Activated T-helper 2 cell treated with anti-CD3 and anti-CD28 coated beads, Interferon-gamma antibody, Interleukin-2, Interleukin-4, amounts not matched to agents 10 μg/mL and 5 μg/mL and 100 μg/mL, durations not matched to agents 14 hours and 24 hours and 36 hours (primary cell): ENCODE measurements at places on chromosomes 2 and 18. TPM values are rescaled to one million over a fixed set of nuclear protein-coding genes. Genes with fewer than 3 reads are reported as not detected.

- DNase-seq = no peak
These were observed 81.4 kb upstream of the ID2 start for GRCh38 chr2:8600456-8600855.

DNA sequence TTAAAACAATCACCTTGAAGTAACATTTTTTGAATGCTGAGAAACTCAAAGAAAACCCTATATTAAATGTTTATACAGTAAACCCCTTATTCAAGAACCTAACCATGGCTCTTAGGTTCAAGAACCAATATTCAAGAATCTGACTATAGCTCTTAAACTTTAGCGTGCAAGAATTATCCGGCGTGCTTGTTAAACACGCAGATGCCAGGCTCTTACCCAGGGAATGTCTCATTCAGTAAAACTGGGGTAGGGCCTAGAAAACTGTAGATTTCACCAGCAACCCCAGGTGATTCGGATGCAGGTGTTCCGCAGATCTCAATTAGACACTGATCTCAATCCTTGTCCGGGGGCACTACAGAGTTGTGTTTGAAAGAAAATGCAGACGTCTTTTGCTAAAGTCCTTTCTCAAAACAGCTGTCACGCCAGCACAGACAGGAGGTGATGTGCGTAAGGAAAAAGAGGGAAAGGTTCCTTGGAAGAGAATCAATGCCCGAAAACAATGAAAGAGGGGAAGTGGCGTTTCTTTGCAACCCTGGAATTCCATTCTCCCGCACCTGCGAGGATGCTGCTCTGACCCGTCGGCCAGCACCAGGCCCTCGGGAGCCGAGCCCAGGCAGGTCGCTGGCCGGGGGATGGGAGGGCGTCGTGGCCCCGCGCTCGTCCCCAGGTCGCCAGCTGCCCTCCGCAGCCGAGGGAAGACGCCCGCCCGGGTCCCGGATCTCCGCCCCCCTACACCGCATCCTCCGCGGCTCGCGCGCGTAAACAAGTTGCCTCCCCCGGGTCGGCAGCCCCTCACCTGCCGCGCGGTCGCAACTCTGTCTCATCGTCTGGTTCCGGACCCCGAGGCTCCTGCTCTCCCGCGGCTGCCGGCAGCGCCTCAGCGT, 851 bp downstream of the EIF2AK3 start:
- peak; percentile 53 for DNase-seq

DNA sequence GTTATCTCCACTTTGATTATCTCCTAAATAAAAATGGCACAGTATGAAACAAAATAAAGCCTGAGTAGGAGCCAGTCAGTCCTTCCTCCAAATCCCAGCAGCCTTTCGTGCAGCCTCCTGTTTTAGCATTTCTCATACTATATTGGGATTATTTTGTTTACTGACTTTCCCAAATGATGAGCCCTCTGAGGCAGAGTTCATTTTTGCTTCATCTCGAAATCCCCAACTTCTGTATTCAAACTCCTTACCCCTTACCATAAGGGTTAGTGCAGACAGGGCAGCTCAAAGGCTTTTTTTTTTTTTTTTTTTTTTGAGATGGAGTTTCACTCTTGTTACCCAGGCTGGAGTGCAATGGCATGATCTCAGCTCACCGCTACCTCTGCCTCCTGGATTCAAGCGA, 113.3 kb upstream of the FOSL2 start:
- no peak for DNase-seq

DNA sequence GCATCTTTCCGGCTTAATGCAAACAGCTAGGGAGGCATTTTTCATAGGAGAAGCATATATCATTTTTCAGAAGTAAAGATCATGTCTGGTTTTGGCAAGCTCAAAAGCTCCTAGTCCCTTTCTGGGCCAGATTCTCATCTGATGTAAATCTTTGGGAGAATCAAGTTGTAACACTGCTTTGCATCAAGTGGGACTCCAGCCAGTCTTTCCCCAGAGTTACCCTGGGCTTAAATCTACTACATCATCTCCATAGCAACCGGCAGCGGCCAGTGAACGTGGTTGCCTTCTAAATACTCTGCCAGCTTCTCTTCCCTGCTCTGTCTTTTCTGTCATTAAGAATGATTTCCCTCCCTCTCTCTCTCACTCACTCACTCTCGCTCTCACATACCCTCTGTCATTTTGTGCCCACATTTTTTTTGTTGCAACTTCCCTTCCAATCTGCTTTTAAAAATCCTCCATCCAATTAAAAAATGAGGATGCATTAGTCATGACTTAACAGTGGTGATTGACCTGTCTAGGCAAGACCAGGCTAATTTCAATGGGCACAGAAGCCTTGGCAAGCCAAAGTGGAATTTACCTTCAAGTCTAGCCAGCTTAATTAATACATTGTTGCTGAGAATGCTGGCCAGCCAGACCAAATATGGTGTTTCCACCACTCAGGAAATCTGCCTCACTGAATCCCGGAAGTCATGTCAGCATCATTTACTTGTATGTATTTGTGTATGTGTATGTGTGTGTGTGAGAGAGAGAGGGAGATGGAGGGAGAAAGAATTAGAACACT, 93.0 kb downstream of the NRP2 start:
- no peak for DNase-seq

DNA sequence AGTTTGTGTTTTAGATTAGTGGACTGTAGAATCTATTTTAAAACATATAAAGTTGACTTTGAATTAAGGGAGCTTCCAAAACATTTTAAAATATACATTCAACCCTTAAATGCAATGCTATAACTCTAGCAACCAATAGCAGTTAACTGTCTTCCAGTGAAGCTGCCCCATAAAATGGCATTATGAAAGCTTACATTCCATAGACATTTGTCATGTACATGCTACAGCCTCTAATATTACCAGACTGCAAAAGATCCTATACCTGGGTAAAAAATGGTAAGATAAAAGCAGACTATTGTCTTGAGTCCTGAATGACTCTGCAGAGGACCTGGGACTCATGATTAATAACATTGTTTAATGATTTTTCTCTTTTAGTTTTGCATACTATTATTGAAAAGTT, 489.4 kb downstream of the LRP1B start:
- no peak for DNase-seq

DNA sequence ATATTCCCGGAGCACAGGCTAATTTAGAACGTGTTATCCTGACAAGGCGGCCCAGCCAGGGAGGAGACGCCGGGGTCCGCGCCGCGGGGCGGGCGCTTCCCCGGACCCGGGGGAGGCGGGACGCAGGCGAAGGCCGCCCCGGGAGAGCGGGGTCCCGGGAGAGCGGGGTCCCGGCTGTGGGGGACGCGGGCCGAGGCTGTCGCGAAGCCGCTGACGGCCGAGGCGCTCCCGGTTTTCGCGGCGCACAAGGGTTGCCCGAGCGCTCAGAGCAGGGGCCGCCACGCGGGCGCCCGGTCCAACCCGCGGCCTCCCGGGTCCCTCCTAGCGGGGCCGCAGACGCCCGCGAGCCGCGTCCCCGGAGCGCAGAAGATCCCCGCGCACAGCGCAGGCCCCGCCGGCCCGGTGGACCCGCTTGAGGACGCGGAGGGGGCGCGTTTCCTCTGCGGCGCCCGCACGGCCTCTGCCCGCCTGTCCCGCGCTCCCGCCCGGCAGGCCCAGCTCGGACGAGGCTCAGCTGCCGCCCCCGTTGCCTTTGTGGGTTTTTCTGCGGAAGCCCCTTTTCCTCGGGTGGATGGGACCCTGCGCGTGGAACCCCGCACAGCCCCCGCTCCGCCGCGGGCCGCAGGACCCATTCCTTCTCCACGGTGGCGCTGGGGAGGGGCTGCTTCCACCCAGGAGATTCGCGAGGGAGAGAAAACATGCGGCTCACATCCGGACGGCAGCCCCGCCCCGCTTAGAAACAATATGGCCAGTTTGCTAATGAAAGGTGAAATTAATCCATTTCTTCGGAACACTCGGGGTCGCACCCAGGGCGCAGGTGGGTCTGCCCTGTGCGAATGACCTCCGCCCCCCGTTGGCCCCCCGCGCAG, 9.6 kb upstream of the KCNG2 start:
- DNase-seq = no peak

GAL3ST2 gene
- total RNA-seq = 1.3 and 1.9 TPM in 2 replicates

COL4A3 gene
- not detected in 2 replicates for total RNA-seq

AQP12B gene
- total RNA-seq = not detected in 2 replicates

CYP27C1 gene
- total RNA-seq = not detected in 2 replicates

ABCA12 gene
- not detected in 2 replicates for total RNA-seq
